ENCODE measurements at places on chromosomes 2 and 18.
A peak's percentile ranks its signal among the peaks of the same experiment; 100 is the strongest.

- no peak for DNase-seq
These were observed 11.6 kb upstream of the RBFA start for GRCh38 chr18:80022613-80023012.

- DNase-seq: peak; percentile 11
These were observed 10.3 kb upstream of the CHST10 start for GRCh38 chr2:100427627-100428258.

DNA sequence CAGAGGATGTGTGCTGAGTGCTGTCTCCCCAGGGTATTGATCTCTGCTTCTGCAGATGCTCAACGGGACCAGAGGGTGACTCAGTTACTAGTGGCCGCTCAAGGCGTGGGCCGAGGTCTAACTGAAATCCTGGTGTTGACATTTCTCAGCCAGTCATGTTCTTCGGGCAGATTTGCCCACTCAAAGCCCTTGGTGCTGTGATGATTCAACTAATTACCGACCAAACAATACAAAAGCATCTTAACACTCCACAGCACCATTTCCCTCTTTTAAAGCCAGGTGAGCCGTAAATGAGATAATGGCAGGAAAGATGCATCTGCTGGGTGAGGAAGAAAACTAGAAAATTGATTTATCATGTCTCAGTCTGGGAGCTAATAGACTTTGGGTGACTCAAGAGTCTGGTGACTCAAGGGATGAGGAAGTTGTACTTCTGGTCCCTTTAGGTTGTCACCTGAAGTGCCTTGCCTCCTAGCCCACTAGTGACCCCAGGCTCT, 32.7 kb upstream of the PRLH start:
- DNase-seq: peak; percentile 60

GRCh38 chr18:48566589-48566988, 27.8 kb downstream of the CTIF start:
- DNase-seq: no peak

DNA sequence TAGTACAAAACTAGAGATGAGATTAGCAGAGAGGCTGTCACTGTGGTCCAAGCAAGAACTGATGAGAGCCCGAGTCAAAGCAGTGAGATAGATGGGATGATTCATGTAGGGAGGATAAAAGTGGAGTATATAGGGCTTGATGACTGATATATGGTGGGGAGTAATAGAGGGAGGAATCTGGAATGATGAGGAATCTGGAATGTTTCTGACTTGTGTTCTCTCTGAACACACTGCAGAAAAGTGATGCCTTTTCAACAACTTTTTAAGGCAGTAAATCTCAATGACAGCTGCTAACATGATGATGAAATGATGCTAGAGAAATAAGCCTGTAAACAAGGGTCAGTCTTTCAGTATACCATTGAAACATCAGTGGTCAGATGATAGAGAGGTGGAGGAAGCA, 143.5 kb upstream of the SP5 start:
- no peak for DNase-seq

DNA sequence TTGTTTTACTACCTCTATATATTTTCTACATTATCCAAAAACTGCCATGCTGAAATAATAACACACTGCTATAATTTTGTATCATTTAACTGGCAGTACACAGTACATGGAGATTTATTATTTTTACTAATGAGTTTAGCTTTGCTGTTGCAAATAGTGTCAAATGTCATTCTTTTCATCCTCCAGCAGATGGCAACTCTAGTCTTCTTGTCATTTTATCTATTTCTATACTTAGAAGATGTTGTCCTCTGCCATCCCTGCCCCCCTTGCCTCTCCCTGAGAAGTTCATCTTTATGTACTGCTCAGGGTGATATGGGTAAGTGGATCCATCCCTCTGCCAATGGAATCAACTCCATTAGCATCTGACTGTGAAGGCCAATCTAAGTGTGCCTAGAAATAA, 21.7 kb upstream of the LRRTM1 start:
- no peak for DNase-seq

- no peak for DNase-seq
These were observed 1194.8 kb upstream of the PIK3C3 start for GRCh38 chr18:40760251-40760650.

DNA sequence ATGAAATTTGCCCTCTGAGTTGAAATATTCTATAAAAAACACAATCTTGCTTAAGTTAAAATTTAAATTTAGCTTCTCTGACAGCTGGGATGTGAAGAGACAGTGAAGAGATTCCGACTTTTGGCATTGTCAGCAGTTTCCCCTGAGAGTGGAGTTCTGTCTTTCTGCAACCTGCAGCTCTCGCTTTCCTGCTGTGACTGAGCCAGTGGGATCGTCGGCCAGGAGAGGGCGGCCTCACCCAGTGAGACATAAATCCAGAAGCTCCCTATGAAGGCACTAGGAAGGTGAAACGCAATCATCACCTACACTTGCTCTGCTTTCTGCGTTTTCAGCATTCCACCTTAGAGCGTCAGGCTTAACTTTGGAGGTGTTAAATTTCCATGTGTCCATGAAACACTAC, 75.4 kb upstream of the HNMT start:
- no peak for DNase-seq
